GM12891 (cell line): ENCODE measurements at places on chromosomes 11 and 22.

GRCh38 chr11:128761339-128761738, 67.5 kb downstream of the FLI1 start:
- no peak for DNase-seq

- no peak for DNase-seq
Measured at GRCh38 chr11:126893796-126894195, 106.8 kb downstream of the KIRREL3 start.

GRCh38 chr22:16387088-16387487, 205.5 kb downstream of the CCT8L2 start:
- DNase-seq = no peak

DNA sequence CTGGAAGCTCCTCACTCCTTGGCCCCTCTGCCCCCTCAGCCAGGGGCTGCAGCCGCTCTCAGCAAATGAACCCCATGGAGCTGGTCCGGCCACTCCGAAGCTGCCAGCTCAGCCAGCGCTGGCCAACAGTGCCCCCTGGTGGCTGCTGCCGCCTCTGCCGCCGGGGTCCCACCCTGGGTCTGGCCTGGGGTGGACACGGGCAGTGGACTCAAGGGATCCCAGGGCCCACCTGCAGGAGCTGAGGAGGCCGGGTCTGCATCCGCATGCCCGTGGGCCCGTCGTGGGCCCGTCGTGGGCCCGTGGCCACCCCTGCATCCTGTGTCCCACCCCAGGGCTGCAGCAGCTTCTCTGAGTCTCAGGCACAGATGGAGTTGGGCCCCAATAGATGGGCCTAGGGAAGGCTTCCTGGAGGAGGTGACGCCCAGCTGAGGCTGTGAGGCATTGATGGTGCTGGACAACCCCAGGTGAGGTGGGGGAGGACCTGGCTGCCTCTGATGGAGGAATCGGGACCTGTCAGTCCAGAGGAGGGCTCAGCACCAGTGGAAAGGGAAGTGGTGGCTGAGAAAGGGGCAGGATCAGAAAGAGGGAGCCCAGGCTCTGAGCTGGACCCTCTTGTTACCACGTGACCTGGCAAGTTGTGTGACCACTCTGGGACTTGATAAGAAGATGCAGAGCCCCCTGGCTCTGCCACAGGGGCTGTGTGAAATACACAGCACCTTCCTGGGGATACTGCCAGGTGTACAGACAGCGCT, 522.3 kb downstream of the BRD1 start:
- peak; percentile 76 for DNase-seq
